ENCODE measurements at places on chromosomes 6 and 20. TPM values are rescaled to one million over a fixed set of nuclear protein-coding genes. Genes with fewer than 3 reads are reported as not detected.

The MATN4 gene
- 0.16 TPM for polyA plus RNA-seq

The ARMH2 gene
- not detected for polyA plus RNA-seq

The ZNF76 gene
- polyA plus RNA-seq, result 22.4 TPM

The C6orf52 gene
- polyA plus RNA-seq, result 0.71 TPM

DNA sequence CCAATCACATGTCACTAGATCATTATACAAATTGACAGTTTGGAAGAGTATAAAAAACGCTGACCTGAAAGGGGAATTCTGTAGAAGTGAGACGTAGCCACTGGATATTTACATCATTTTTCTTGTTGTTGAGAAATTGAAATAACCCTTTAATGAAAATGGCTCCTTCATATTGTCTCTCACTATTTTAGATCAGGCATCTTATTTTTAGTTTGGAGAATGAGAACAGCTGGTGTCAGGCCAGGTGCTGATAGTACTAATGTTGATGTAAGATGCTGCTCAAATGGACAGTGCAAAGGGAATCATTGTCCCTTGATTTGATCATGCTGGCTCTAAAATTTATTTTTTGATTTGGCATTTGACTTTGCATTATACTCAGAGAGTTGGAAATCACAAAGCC, 17.4 kb downstream of the NKAIN2 start:
- no peak for DNase-seq

GRCh38 chr20:32063695-32064094, 11.7 kb downstream of the HCK start:
- no peak for DNase-seq

- DNase-seq, result no peak
These were observed 25.4 kb upstream of the TCP11 start for GRCh38 chr6:35166520-35166919.

GRCh38 chr6:17226786-17227233, 54.4 kb upstream of the RBM24 start:
- no peak for DNase-seq

DNA sequence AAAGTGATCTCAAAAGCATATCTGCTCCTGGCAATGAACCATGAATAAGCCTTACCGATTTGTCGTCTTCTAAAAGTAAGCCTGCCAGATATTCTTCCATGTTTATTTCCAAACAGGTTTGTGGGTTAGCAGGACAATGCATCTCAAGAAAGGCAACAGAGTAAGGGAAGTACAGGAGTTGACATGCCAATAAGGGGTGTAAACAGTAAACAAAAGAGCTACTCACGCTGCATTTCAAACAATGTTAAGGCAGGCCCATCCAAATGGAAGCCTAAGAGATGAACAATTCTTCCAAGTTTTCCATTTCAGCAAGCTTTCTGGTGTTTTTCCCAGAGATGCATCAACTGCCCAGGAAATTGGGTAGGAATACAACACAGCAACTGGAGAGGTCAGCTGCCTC, 27.8 kb upstream of the CRIP3 start:
- DNase-seq, result no peak

Data from SK-N-SH (cell line).